Bronchus fibroblast of lung (primary cell): ENCODE measurements at places on chromosomes 4 and X. TPM values are rescaled to one million over a fixed set of nuclear protein-coding genes. Genes with fewer than 3 reads are reported as not detected.

The NOCT gene
- total RNA-seq: 15.2 and 15.5 TPM in 2 replicates

The FABP2 gene
- total RNA-seq: not detected in 2 replicates

The LEF1 gene
- total RNA-seq: 3.7 and 4.2 TPM in 2 replicates

The USP27X gene
- total RNA-seq: 1.2 and 1.3 TPM in 2 replicates

The COMMD8 gene
- 21.3 and 26.7 TPM in 2 replicates for total RNA-seq

The TNMD gene
- total RNA-seq: not detected in 2 replicates

The ASB11 gene
- not detected in 2 replicates for total RNA-seq

The PGAM4 gene
- not detected in 2 replicates for total RNA-seq

The MAGED4 gene
- total RNA-seq: 81.3 and 103 TPM in 2 replicates

The NAP1L5 gene
- 6.1 and 7.0 TPM in 2 replicates for total RNA-seq

The DMRTC1 gene
- not detected in 2 replicates for total RNA-seq

The NXF2B gene
- total RNA-seq: not detected in 2 replicates

The GPR78 gene
- total RNA-seq: under 0.01 TPM in 1 of 2 replicates, not detected in the other

The ANXA3 gene
- 10.1 and 15.3 TPM in 2 replicates for total RNA-seq

The IL2 gene
- not detected in 2 replicates for total RNA-seq

The MSX1 gene
- total RNA-seq: 0.74 and 1.5 TPM in 2 replicates

The USP17L12 gene
- total RNA-seq: not detected in 2 replicates

The RIPPLY1 gene
- total RNA-seq: not detected in 2 replicates

The CLDN2 gene
- not detected in 2 replicates for total RNA-seq

The RENBP gene
- 0.30 and 0.84 TPM in 2 replicates for total RNA-seq

The TBX22 gene
- total RNA-seq: not detected in 2 replicates

The TLR6 gene
- 0.45 and 1.0 TPM in 2 replicates for total RNA-seq

The CTAG2 gene
- total RNA-seq: 2.4 and 2.7 TPM in 2 replicates

The ART3 gene
- under 0.01 TPM in 1 of 2 replicates, not detected in the other for total RNA-seq

The DGKK gene
- total RNA-seq: not detected in 2 replicates

The CXXC4 gene
- total RNA-seq: under 0.01 and 0.17 TPM in 2 replicates

The SMIM10L2A gene
- total RNA-seq: 0.15 and 0.17 TPM in 2 replicates

The IL2RG gene
- not detected in 2 replicates for total RNA-seq

The CCSER1 gene
- total RNA-seq: not detected in 2 replicates

The GPR143 gene
- 0.15 and 1.7 TPM in 2 replicates for total RNA-seq

The GPC3 gene
- total RNA-seq: 0.15 TPM in 1 of 2 replicates, not detected in the other
